Glutamatergic neuron (in vitro differentiated cells): ENCODE measurements at places on chromosomes 7 and 10. TPM values are rescaled to one million over a fixed set of nuclear protein-coding genes. Genes with fewer than 3 reads are reported as not detected.

The OR9A2 gene
- not detected for total RNA-seq

The CCDC3 gene
- 13.8 TPM for total RNA-seq

The HABP2 gene
- not detected for total RNA-seq

The SLC25A13 gene
- total RNA-seq: 48.5 TPM

The XRCC2 gene
- 3.0 TPM for total RNA-seq

The SPDYE9 gene
- 0.25 TPM for total RNA-seq

The LIPJ gene
- 0.22 TPM for total RNA-seq

The NUTM2E gene
- total RNA-seq: 0.86 TPM

The PHKG1 gene
- not detected for total RNA-seq

The HTR5A gene
- 0.20 TPM for total RNA-seq

The SLC13A1 gene
- not detected for total RNA-seq

The TNRC18 gene
- 54.6 TPM for total RNA-seq

The ATOH7 gene
- 0.86 TPM for total RNA-seq

The MICALL2 gene
- total RNA-seq: 28.0 TPM

The SPDYE11 gene
- 0.25 TPM for total RNA-seq

The NEUROD6 gene
- total RNA-seq: not detected

The ZP3 gene
- 3.4 TPM for total RNA-seq

The ADCY1 gene
- 51.9 TPM for total RNA-seq

The ZNF777 gene
- total RNA-seq: 18.0 TPM

The KCND2 gene
- 1.2 TPM for total RNA-seq

The SPDYE3 gene
- not detected for total RNA-seq

The NRAP gene
- not detected for total RNA-seq

The CDNF gene
- total RNA-seq: 2.2 TPM

The METTL27 gene
- total RNA-seq: 2.9 TPM

The GHRHR gene
- not detected for total RNA-seq

The CRHR2 gene
- 2.4 TPM for total RNA-seq

The PITX3 gene
- total RNA-seq: not detected

The GCK gene
- 43.9 TPM for total RNA-seq

The PLEKHS1 gene
- total RNA-seq: not detected
